ENCODE measurements at places on chromosomes 5 and 9. TPM values are rescaled to one million over a fixed set of nuclear protein-coding genes. Genes with fewer than 3 reads are reported as not detected.

The PCDH1 gene
- not detected for total RNA-seq

The OBP2A gene
- total RNA-seq, result not detected

The IL4 gene
- not detected for total RNA-seq

The SAPCD2 gene
- total RNA-seq, result 8.2 TPM

The PBX3 gene
- total RNA-seq, result 33.6 TPM

The FAM53C gene
- total RNA-seq, result 33.2 TPM

The N4BP3 gene
- total RNA-seq, result under 0.01 TPM

The TIMD4 gene
- not detected for total RNA-seq

The JAKMIP2 gene
- 1.1 TPM for total RNA-seq

The GHR gene
- 11.8 TPM for total RNA-seq

The G3BP1 gene
- total RNA-seq, result 122 TPM

The CDC25C gene
- total RNA-seq, result 11.9 TPM

The DYNC2I2 gene
- 83.9 TPM for total RNA-seq

The CDH9 gene
- not detected for total RNA-seq

The SLC36A2 gene
- not detected for total RNA-seq
